Effector CD4-positive, alpha-beta T cell (primary cell): ENCODE measurements at places on chromosomes 4 and X.
A peak's percentile ranks its signal among the peaks of the same experiment; 100 is the strongest.

DNA sequence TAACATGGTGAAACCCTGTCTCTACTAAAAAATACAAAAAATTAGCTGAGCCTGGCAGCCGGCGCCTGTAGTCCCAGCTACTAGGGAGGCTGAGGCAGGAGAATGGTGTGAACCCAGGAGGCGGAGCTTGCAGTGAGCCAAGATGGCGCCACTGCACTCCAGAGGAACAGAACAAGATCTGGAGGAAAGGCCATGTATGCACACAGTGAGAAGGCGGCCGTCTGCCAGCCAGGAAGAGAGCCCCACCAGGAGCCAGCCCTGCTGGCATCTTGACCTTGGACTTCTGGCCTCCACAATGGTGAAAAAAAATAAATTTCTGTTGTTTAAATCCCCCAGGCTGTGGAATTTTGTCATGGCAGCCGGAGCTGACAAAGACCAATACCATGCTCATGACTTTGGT is 28.2 kb upstream of the MSX1 start:
- DNase-seq = no peak

DNA sequence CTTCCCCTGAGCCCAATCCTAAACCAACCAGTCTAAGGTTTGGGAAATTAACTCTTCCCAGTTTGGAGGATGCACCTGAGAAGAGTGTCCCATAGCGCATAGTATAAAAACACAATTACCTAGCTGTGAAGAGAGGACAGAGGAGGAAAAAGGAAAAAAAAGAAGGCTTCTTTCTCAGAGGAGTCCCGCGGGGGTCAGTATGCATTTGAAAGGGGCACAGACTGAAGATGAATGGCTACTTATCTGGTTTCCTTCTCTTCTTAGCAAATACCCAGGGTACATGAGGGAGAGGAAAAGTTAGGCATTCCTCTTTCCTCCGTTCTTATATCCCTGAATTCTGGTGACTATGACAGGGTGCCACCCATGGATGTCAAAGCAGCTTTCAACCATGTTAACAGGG is 96.9 kb downstream of the TMEM47 start:
- no peak for DNase-seq

DNA sequence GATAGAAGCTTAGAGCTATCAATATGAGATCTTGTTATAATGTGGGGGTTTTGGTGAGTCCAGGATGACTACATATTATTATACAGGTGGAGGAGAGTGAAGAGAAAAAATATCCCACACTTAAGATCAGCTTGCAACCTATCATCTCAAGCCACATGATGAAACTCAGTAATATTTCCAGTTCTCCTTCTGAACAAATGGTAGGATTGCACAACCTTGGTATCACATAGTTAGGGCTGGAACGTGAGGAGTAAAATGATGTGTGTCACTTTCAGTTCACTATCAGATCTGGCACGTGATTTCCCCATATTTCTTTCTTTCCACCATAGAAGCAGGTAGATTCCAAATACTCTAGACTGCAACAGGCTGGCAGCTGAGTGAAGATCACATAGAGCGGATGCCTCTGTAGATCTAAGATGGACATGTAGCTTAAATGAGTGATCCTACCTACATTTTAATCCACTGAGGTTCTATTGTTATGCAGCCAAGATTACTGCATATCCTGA is 150.6 kb upstream of the ANKRD50 start:
- DNase-seq = no peak

DNA sequence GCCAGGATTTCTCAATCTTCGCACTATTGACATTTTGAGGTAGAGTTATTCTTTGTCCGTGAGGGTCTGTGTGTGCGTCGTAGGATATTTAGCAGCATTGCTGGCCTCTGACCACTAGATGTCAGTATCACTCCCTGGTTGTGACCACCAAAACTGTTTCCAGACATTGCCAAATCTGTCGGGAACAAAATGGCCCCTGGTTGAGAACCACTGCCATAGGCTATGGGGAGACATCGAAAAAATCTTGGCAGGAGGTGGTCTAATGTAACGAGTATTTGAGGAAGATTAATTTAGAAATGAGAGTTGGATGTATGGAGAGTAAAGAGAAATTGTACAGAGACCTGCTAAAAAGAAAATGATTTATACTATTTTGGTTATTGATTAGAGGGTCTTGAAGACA is 108.4 kb downstream of the DOCK11 start:
- DNase-seq = peak; percentile 11

- DNase-seq = no peak
These were observed 36.9 kb downstream of the WDR17 start for GRCh38 chr4:176102414-176103063.

DNA sequence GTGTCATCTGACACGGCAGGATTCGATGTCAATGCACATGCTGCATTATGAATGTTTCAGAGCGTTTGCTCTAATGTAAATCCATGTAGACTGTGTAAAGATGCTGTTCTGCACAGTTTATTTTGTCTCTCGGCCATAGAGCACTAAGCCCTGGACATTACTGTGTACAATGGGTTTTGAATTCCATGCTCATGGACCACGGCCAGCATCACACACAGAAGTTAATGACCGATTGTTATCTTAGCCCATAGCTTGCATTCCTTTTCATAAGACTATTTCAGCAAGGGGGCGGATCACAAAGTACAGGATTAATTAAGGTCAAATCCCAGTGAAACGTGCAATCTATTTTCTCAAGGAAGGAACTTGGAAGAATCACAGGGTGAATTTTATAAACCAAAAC is 286.1 kb upstream of the TENM3 start:
- DNase-seq = no peak
